ENCODE measurements at places on chromosomes 3 and 15.

DNA sequence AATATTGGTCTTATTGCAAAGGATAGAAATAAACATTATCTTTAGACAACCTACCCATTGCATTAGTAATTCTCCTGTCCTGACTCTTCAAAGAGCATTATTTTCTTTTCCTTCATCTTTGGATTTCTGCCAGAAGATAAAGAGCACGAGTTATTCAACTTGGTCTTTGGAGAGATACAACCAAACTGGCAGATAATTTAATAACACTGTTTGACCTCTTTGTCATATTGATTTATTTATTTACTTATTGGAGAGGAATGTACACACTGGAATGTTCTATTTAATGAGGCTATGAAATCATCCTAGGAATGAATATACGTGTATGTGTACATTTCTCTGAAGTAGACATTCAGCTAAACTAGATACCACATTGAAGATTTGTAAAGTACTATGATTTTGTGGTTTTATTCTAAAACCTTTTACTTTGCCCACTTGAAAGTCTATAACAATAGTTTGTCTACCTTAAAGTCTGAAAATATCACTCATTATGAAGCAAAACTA, 462.1 kb downstream of the C3orf38 start:
- DNase-seq = no peak

DNA sequence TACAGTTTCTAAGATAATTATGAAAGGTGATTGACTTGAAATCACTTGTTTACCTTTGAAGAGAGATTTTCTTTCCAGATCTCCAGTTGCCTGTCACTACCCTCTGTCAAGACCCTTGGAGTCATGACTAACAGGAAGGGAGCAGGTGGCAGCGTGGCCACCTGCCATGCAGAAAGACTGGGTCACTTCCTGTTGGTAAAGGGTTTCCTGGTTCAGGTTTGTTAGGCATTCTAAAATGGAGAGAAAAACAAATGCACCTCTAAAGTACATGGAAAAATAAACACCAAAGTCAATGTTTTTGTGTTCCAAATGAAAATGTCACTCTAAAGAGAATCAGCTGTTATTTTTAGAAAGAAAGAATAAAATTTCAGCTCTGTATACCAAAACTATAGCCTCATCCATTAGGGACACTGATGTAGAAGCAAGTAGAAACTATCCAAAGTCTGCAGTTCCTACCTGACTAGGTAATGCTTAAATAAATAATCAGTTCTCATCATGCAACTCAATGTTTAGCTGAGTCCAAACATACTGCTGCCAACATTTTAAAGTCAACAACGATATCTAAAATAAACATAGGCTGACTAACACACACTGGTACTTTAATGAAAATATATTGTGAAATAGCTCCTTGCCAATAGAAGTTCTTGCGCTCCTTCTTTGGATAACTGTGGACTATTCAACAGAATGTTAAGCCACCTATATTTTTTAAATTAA, 23.9 kb upstream of the TM4SF1 start:
- DNase-seq = no peak

GRCh38 chr15:89112341-89112971, 24.2 kb downstream of the ABHD2 start:
- peak; percentile 76 for DNase-seq

DNA sequence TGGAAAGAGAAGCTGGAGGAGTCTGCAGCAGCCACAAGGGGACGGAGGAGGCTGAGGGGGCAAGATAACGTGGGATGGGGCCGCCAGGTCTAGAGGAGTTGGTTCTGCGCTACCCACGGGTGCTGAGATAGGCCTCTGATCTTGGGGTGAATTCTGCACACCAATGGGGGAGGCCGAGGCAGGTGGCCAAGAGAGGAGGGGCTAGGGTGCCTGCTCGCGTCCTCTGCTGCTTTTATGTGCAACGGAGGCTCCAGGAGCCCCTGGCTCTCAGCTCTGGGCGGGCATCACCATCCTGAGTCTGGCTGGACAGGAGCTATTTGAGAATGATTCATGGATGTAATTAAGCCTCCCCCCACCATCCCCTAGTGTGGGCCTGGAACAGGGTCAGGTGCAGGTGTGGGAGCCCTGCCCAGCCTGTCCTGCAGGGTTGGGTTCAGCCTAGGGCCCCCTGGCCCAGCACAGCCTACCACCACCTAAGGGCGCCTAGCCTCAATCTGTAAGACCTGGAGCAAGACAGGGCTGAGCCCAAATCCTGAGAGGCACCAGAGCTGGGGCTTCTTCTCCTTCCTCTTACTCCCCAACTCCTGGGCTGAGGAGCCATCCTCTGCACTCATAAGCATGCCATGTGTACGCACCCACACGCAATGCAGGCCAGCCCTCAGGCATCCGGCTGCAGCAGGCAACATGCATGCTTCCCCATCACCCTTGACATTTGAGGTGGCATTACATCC, 32.3 kb upstream of the SEMA3F start:
- DNase-seq = no peak

DNA sequence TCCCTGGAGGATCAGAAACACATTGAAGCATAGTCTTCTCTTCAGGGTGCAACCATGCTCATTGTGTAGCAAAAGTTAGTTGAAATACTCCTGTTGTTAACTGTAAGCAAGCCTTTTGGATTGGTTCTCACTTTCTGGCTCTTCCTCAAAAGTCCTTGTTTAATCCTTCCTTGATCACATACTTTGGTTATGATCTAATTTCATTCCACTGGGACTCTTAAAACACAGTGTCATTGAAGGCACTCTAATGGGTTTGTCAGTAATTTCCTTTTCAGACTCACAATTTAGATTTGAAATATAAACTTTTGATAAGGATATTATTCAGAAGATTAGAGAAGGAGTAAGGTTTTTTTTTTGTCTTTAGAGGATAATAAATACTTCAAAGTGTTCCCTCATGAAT, 451.7 kb upstream of the SGO1 start:
- no peak for DNase-seq

DNA sequence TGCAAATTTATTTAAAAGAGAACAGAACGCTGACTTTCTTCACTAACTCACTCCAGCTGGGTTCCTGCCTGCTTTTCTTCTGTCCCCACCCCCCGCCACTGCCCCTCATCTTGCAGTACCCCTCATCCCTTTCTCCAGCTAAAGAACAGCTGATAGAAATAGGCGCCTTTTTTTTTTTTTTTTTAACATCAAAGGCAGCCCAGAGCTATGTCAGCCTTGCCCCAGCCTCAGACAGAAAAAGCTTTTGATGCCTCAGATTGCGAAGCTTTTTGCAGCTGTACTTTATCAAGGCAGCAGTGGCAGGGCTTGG, 1.8 kb downstream of the CADPS start:
- no peak for DNase-seq

DNA sequence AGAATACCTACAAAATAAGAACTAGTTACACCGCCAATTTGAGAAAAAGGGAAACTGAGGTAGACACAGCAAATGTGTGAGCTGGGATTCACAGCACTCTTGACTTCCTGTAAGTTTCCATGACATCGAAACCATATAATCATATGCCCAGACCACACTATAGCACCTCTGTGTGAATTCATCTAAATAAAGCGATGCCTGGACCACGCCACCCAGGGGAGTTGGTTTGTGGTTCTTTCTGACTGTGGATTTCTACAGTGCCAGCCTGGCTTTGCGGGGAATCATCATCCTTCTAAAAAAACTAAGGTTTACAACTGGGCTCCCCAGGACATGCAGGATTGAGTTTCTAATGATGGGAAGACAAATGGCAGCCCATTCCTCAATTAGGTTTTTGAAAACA, 23.5 kb upstream of the CA12 start:
- DNase-seq = no peak

- no peak for DNase-seq
Measured at GRCh38 chr15:63347074-63347857, 34.4 kb downstream of the CA12 start.

GRCh38 chr3:58588030-58588614, 10.9 kb upstream of the FAM107A start:
- DNase-seq = no peak

GRCh38 chr3:160796813-160797164, 40.8 kb downstream of the PPM1L start:
- DNase-seq = no peak

DNA sequence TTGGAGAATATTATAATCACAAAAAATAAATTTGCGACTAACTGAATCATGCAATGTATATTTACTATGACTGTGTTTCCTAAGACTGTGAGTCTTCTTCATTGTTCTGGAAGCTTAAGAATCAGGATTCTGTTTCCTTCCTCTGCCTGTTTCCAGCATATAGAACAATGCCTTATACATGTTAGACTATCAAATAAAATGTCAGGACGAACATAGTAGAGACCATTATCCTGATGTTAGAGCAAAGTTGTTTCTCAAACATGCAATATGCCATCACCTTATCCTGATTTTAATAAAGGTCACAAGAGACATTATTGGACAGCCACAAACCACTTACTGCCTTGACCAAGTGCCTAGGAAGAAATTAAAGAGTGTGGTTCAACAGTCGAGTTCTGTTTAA, 457.4 kb upstream of the AGTR1 start:
- DNase-seq = no peak

DNA sequence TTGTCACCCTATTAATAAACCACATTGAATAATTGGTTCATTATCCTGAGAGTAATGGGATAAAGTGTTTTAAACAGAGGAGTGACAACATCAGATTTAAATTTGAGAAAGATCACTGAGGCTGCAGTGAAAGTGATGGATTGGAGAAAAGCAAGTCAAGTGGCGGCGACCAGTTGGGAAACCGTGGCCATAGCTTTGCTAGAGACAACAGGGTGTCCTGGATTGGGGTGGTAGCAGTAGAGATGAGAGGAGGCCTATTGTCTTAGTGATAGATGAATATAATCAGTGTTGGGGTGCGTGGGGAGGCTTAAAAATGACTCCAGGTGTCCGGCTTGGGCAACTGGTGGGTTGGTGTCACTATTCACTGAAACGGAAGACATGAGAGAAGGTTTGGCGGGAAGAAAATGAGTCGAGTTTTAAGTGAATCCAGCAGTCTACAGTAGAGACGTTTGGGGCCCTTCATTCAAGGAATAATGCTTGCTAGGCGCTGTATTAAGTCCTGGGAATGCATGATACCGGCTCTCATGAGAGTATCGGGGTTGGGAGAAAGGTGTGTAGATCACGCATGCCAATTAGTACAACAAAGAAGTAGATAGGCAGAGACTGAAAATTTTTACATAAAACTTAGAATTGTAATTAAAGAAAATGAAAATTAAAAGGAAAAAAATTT, 819 bp downstream of the NEK4 start:
- no peak for DNase-seq

DNA sequence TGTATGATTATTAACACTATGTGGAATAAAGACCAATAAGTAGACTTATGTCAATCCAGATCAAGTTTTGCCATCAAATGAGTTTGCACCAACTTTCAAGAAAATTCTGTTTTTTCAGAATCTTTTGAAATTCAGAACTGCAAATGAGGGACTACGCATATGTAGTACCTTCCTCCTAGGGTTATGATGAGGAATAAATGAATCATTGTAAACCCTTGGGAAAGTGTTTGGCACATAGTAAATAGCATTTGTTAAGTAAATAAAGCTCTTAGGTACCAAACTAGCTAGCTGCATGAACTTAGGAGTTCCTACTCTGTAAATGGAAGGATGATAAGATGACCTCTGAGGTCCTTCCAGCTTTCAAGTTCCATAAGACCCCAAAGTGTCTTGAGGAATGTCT, 242.6 kb upstream of the SETMAR start:
- no peak for DNase-seq

DNA sequence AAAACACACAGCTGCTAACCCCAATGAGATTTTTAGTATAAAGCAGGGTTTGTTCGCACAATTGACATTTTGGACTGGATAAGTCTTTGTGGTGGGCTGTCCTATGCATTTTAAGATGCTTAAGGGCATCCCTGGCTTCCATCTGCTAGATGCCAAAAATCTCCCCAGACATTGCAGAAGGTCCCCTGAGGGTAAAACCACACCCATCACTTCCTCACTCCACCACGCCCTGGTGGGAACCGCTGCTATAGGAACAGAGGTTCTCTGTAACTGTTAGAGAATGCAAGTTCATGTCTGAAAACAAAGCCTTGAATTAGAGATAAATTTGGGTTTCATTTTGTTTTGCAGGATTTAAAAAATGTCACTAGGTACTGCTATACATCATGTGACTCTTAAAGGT, 67.7 kb downstream of the ARHGEF26 start:
- DNase-seq = no peak

DNA sequence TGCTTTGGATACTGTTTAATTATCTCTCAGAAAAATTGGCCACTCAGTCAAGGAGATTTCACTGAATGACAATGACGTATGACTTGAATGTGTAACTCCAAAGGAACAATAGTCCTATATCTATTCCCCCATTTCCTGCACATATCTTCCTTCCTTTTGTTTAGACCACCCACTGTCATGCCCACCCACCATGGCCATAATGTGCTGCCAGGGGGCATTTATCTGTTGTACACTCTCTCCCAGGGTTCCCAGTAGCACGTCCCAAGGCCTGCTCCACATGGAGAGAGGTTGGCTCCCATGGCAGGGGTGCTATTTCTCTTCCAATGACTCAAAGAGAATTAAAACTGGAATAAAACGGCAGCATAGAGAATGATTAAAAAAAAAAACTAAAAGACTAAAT, 36.8 kb upstream of the CTNNB1 start:
- no peak for DNase-seq

- no peak for DNase-seq
Measured at GRCh38 chr3:38493031-38493430, 3.1 kb upstream of the EXOG start.

DNA sequence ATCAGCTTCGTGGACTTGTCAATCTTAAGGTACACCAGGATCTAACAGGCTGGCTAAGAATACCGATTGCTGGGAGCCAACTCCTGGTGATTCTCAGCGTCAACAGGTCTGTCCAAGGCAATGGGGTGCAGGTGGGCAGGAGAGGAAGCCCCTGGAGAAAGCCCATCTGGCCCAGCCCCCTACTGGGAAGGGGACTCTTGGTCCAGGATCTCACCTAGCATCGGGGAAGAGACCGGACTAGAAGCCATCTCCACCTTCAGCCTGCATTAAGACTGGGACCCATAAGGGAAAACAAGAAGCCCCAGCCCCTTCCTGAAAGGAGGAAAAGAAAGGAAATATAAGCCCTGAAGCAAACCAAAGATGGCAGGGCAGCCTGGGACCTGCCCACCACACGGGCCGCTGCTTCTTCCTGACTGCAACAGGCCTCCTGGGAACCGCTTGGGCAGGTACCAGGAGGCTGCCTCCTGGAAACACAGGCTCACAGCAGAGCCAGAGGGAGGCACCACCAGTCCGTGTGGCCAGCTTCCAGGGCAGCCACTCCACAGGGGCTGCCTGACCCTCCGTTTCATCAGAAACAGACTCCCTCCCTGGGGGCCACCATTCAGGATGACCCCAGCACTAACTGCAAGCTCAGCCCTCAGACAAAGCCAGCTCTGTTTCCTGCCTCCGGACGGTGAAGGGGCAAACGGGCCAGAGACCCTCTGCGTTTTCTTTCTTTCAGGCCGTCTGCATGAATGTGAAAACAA, 100.2 kb downstream of the LRIG1 start:
- no peak for DNase-seq

GRCh38 chr3:17730318-17730967, 12.0 kb downstream of the TBC1D5 start:
- DNase-seq = peak; percentile 50

- DNase-seq = peak; percentile 43
Measured at GRCh38 chr3:46923559-46924350, 46.2 kb downstream of the PTH1R start.

GRCh38 chr3:110296885-110297284, 774.7 kb upstream of the NECTIN3 start:
- DNase-seq = no peak

- DNase-seq = no peak
Measured at GRCh38 chr15:101269479-101270223, 7.6 kb downstream of the SELENOS start.

- no peak for DNase-seq
Measured at GRCh38 chr15:28026221-28026620, 72.9 kb downstream of the OCA2 start.

- DNase-seq = no peak
Measured at GRCh38 chr15:65211482-65211982, 259 bp upstream of the CILP start.
